Mucosa of gallbladder (tissue), 1 donor: ENCODE measurements at places on chromosomes 5 and 9.
A peak's percentile ranks its signal among the peaks of the same experiment; 100 is the strongest.

DNA sequence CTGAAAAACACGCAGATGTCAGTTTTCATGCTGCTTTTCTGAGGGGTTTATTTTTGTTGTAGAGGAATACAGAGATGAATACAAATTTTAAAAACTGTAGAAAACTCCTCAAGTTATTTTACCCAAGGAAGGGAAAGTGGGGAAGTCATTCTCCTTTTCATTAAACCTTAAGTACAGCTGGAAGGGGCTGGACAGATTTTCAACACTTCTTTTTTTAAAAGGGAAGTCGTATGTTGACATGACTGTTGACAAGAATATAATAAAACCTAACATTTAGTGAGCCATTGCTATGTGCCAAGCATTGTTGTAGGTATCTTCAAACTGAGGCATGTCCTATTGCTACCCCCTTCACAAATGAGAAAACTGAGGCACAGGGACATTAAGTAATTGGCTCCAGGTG lies 235.7 kb upstream of the ELL2 start:
- DNase-seq: no peak

DNA sequence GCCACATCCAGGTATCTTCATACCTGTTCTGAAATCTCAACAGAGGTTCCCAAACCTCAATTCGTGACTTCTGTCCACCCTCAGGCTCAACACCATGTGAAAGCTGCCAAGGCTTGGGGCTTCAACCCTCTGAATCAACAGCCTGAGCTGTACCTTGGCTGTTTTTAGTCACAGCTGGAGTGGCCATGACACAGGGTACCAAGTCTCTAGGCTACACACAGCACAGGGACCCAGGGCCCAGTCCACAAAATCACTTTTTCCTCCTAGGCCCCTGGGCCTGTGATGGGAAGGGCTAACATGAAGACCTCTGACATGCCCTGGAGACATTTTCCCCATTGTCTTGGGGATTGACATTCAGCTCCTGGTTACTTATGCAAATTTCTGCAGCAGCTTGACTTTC lies 464.9 kb downstream of the ELAVL2 start:
- no peak for DNase-seq

GRCh38 chr5:159486836-159487235 lies 156.5 kb upstream of the IL12B start:
- DNase-seq: no peak

DNA sequence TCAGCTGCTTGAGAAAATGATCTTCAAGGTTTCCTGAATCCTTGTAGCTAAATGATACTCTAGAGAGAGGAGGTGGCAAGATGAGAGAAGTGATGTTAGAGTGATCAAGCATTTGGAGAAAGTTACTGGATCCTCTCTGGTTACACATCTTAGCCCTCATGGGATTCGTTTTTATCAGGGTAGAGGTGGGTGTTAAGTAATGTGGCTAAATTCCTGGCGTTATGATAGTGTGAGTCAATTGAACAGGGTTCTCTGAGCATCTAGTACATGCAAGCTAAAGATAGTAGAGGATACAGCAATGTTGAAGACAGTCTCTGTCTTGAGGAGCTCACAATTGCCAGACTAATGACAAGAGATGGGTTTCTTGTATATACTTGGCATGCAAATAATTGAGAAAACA lies 123.7 kb downstream of the PSD2 start:
- no peak for DNase-seq

DNA sequence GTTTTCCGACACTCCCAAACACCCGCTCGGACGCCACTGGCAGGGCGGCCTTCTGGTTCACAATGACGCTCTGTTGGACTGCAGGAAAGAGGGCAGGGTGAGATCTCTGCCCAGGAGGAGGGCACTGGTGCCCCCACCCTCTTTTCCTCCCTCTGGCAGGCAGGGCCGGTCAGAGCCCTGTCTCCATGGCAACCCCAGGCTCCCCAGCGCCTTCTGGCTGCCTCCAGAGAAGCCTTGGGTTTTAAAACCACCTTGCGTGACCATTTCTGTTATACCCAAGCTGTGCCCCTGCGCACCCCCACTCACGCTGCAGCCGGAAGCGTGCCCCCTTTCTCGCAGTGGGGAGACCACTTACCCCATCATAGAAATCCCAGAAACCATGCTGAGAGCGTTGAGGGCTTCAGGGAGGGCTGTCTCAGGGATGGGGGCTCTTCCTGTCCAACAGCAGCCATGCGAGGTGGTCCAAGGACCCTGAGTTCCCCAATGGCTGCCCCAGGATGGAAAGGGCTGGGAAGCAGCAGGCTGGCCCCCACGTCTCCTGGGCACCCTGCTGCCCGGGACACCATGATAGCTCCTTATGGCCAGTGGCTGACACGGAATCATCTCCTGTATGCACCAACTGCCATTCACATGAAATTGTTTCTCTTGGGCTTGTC lies 7.3 kb downstream of the C9orf50 start:
- DNase-seq: peak; percentile 71

GRCh38 chr5:114148253-114148652 lies 213.6 kb upstream of the KCNN2 start:
- peak; percentile 62 for DNase-seq

DNA sequence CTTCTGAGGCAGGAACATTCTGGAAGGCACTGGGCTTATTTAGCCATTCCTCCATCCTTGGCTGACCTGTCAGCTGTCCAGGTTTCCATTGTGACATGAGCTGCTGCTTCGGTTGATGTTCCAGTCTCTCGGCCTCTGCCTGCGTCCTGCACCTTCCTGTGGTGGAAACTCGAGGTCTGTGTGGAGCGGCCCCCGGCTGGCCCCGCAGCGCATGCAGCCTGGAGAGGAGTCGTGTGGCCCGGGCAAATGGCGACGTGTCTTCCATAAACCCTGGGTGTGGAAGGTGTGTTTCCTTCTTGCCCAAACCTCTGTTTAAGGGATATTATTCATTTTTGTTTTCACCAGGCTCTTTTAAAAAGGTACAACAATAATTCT lies 36.5 kb upstream of the SLC9A3 start:
- DNase-seq: peak; percentile 3

GRCh38 chr9:110499608-110500007 lies 79.9 kb downstream of the SVEP1 start:
- DNase-seq: no peak

DNA sequence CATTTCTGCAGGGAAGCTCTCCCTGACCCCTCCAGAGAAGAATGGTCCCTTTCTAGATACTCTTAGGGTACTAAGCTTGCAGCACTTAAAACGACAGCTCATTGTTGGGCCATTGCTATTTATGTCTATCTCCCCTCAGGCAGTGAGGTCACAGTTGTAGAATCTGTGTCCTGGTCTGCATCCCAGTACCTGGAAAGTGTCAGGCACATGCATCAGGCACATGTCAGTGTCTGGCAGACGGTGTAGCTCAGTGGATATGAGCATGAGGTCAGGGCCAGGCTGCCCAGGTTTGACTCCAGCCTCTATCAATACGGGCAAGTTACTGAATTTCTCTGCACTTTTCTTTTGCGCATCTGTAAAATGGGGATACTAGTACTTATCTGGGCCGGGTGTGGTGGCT lies 22.2 kb upstream of the EEIG1 start:
- no peak for DNase-seq
